ENCODE measurements at places on chromosomes 7 and 10. TPM values are rescaled to one million over a fixed set of nuclear protein-coding genes. Genes with fewer than 3 reads are reported as not detected.

IGF2BP3 gene
- total RNA-seq, result 2.0 TPM

NME8 gene
- 1.3 TPM for total RNA-seq

GRM8 gene
- total RNA-seq, result 0.39 TPM

SFTPA1 gene
- 11,086 TPM for total RNA-seq

HOXA6 gene
- total RNA-seq, result 3.5 TPM

COL13A1 gene
- total RNA-seq, result 2.1 TPM

GRCh38 chr7:142956951-142957623 is 5.1 kb downstream of the KEL start:
- H3K36me3 ChIP-seq, result no peaks in the 10 kb centered on the region
- no peaks in the 10 kb centered on the region for H3K27me3 ChIP-seq
- no peaks in the 10 kb centered on the region for H3K4me1 ChIP-seq
- no peak overlapping the region for H3K4me3 ChIP-seq
- DNase-seq, result no peak

DNA sequence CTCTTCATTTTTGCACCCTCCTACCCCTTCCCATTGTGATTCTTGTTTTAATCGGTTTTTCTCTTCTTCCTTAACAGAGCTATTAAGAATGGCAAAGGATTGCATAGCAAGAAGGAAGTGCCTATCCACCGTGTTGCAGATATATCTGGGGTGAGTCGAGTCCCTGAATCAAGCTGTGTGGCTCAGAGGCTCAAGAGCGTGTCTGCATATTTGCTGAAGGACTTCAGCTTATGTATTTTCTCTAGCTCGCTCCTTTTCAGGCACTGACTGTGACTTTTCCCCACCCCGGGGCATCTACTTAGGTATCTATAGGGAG is 126.6 kb downstream of the LRRC4 start:
- DNase-seq, result no peak
- peaks cover 6% of the 10 kb centered on the region for H3K4me1 ChIP-seq
